ENCODE measurements at places on chromosomes 12 and 14. TPM values are rescaled to one million over a fixed set of nuclear protein-coding genes. Genes with fewer than 3 reads are reported as not detected.

Gene PLXNC1
- 0.52 TPM for total RNA-seq

DNA sequence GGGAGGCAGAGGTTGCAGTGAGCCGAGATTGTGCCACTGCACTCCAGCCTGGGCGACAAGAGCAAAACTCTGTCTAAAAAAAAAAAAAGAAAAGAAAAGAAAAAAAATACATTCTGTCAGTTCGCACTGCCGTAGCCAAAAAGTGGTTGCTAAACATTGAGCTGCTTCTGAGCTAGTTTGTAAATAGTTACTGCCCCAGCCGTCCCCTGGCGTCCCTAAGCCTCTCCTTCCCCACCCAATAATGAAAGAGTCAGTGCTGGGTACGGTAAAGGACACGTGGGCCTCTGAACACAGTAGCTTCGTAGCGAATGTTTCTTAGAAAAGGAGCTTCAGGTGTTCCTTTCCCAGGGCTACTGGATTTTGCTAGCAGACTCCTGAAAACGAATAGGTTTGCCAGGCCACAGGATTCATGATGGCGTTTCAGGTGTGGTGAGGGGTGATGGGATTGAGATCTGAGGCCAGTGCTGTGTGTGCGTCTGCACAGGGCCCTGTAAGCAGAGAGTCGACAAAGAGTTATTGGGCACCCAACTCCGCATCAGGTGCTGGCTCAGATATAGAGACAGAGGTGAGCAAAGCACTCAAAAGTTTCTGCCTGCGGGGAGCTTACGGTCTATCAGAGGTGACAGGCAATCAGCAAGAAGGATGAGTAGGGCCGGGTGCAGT, 94.1 kb downstream of the LGMN start:
- DNase-seq: no peak

- DNase-seq: no peak
These were observed 19.5 kb upstream of the HIGD1C start for GRCh38 chr12:50932787-50933280.

- no peak for DNase-seq
These were observed 86.8 kb upstream of the ARHGAP5 start for GRCh38 chr14:31990183-31990857.

Gene C12orf54
- total RNA-seq: not detected
